Inflammatory macrophage treated with lipopolysaccharide for 1 hour (primary cell): ENCODE measurements at places on chromosomes 16 and 17.

- no peak for DNase-seq
Measured at GRCh38 chr17:65900216-65900615, 291.7 kb downstream of the CEP112 start.

DNA sequence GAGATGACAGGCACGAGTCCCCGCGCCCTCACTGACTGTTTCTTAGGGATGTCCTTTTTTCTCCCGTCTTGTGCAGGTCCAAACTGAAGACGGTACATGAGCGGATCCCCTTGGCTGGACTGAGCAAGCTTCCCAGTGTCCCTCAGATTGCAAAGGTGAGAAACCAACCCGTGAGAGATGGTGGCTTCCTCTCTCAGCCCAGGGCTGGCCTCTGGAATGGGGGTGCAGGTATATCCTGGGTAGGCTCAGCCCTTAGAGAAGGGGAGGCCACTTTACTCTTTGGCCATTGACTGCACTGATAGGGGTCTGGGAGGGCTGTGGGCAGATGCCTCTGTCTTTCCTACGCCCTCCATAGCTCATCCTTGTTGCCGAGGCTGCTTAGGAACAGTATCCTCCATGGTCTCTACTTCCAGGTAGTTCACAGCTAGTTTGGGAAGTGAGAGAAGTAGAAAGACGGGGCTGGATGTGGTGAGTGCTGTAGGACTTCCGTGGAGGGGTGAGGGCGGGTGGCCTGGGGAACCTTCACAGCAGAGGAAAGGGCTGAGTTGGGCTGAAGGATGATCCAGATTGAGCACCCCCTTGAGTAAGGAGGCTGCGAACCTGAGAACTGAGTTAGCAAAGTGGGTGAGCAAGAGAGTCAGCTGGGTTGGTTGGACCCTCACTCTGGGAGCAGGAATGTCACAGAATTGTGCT lies 83.0 kb downstream of the OR1D5 start:
- no peak for DNase-seq

DNA sequence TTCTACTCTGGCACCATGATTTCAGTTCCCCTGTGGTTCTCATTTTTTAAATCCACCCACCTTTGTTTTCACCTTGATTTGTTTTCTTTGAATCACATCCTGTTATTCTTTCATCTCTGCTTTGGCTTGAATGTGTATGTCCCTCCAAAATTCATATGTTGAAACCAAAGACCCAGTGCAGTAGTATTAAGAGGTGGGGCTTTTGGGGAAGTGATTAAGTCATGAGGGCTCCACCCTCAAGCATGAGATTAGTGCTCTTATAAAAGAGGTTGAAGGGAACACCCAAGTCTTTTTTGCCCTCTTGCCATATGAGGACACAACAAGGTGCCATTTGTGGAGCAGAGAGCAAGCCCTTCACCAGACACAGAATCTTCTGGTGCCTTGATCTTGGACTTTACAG lies 382.3 kb downstream of the SLC39A11 start:
- peak; percentile 9 for DNase-seq

GRCh38 chr17:82440991-82441627 lies 9.4 kb downstream of the CYBC1 start:
- DNase-seq = peak; percentile 56

DNA sequence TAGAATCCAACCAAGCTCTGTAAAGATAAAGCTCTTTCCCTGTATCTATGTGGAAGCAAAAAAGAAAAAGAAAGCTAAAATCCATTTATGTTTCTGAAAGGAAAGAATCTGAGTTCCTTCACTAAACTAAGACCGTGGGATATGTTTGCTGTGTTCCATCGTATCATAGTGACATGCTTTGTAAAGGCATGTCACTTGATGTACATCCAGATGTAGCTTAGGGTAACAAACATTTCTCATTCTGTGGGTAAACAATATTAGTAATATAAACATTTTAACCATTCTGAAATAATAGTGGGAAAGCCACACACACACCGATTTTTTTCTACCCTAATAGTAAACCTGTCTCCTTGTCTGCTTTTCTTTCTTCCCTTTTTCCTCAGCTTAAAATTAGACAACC lies 78.1 kb downstream of the TUBD1 start:
- no peak for DNase-seq

GRCh38 chr16:3915426-3916260 lies 35.1 kb upstream of the CREBBP start:
- DNase-seq = no peak

DNA sequence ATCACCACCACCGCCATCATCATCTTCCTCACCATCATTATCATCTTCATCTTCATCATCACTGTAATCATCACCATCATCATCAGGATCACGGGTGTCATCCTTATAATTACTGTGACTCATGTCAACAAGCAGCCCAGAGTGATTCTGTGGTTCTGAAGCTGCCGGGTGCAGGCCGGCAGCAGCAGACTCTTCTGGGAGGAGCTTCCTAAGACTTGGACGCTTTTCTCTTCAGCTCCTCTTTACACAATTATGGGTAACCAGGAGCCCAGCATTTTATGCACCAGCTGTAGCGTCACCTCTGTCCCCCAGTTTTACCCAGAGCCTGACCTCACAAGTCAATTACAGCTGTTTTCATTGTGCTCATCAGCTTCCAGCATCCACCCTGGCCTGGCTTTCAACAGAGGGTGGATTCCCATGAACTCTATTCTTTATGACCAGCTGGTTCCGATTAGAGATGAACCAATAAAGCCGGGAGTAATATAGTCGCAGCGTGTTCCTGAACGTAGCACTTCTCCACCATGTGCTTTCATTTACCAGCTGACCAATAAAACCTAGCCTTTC lies 275.8 kb downstream of the FOXL1 start:
- no peak for DNase-seq

GRCh38 chr17:74832421-74832820 lies 27.3 kb downstream of the GRIN2C start:
- no peak for DNase-seq

DNA sequence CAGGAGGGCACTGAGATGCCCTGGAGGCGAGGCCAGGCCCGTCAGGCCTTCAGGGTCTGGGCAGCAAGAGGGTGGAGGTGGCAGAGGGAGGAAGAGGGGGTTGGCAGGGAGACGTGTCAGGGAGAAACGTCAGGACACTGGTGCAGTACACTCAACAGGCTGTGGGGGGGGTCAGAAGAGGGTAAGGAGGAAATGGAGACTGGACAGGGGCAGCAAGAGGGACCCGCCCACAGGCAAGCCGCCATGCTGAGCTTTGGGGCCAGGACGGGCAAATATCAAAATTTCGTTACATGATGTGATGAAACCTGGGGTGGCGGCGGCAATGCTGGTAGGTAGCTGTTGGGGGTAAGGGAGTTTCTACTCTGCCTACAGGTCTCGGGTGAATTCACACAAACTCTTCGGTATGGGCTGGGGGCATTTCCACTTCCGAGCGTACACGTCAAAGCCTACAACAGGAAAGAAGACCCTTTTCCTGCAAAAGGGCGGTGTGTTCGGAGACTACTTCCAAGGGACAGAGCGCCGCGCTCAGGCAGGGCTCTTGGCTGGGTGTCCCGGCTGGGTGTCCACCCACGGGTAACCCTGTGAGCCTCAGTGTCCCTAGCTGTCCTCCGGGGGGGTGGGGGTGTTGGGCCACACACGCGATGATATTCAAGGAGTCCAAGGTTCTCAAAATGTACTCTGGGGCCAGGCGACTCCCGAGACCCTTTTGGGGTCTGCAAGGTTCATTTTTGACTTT lies 43.3 kb upstream of the ATP2A3 start:
- DNase-seq = no peak

DNA sequence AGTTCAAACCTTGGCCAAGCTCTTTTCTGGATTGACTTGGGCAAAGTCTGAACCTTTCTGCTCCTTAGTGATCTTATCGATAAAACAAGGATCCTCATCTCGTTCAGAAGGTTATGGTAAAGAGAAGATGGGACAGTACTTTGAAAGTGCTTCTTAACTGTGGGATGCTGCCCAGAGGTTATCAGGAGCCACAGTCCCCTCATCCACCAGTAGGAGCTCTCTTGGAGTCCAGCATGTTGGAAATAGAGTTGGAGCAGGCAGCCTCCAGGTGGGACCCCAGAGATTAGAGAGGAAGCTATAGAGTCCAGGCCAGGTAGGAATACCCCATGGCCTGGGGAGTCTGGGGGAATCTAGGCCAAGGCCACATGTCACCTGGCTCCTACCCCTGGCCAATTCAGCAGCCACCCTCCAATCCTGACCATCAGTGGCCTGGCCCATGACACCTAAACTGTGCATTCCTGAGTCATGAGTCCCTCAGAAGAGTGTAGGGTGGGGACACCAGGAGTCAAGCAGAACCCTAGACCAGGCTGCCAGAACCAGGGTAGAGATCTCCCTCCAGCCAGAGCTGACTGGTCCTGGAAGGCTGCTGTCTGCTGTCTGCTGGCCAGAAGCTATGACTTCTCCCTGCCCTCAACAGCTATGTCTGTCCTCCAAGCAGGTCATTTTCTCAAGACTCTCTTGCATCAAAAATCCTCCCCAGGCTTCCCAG lies 144.3 kb downstream of the AIPL1 start:
- no peak for DNase-seq

DNA sequence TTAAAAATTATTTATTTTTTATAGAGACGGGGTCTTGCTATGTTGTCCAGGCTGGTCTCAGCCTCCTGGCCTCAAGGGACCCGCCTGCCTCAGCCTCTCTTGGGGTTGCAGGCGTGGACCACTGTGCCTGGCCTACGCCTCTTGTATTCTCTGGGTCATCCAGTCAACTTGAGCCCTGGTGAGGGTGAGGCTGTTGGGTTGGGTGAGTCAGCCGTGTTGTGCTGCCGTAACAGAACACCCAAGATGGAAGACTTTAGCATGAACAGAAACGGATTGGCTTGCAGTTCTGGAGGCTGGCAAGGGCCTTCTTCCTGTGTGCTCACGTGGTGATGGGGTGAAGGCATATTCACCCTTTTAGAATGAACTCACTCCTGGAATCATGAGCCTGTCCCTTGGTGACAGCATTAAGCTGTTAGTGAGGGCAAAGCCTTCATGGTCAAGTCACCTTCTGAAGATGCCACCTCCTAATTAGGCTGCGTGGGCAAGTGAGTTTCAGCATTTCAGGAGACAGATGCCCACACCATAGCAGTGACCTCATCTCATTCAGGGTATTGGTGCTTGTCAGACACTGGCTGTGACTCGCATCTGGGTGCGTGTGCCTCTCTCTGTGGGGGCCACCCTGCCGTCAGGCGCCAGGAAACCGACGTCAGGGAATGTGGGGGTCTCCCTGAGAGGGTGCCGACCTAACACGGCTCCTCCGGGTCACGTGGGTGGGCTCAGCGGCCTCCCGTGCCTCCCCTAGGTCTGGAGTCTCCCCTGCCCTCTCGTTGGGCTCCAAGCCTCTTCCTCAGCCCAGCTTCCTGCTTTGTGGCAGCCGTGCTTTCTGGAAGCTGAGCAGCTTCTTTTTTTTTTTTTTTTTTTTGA lies 49.8 kb downstream of the WDR45B start:
- DNase-seq = peak; percentile 56

- no peak for DNase-seq
Measured at GRCh38 chr16:75864243-75864642, 138.0 kb upstream of the CPHXL start.

- no peak for DNase-seq
Measured at GRCh38 chr16:73558219-73558618, 510.3 kb upstream of the ZFHX3 start.

DNA sequence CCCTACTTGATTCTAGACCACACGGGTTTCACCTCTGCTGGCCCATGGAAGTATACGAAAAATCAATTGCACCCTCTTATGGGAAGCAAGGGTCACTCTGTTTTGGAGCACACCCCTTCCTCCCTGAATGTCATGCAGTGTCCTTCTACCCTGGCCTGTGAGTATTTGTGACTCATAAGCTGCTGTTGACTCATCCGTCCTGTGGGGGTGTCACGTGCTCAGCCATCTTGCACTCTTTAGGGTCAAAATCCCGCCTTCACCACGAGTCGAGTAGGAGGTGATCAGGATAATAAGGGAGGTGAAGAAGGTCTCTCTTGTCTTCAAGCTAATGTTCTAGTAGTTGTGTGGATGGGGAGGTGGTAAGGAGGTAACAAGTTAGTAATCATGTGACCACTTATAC lies 341.0 kb upstream of the EEF2KMT start:
- DNase-seq = no peak

DNA sequence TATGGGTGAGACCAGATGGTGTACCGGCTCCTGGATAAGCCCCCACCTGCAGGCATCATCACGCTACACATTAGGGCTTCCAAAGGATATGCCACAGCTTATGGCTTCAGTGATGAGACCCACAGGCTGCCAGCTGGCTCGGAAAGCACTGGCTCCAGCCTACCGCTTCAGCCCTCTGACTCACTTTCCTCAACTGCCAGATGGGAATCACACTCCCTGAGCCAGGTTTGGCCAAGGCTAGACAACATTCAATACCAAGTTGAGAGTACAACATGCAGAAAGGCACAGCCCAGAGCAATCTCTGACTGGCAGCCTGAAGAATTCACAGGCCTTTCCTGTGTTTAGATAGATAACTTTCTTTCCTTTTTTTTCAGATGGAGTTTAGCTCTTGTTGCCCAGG lies 10.3 kb downstream of the CENPV start:
- DNase-seq = no peak

GRCh38 chr17:4548721-4549531 lies 6.3 kb downstream of the MYBBP1A start:
- no peak for DNase-seq

DNA sequence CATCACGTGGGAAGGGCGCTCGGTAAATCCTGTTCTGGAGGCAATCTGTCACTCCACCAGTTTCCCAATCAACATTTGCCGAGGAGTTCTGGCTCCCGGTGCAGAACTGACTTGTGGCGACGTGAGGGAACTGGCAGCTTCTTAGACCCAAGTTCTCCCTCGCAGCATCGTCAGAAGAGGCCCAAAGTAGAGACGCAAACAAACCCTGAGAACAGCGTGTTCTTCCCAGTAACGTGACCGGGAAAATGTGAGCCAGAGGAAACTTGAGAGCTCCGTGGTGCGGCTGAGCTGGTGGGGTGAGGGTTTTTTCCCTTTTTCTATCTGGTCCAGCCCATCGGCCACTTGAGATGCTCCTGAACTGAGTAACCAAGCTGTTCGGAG lies 158.9 kb upstream of the CACNG5 start:
- DNase-seq = no peak

GRCh38 chr17:81986606-81987005 lies 9.2 kb downstream of the ASPSCR1 start:
- DNase-seq = no peak

GRCh38 chr16:68420366-68420942 lies 27.9 kb downstream of the SMPD3 start:
- DNase-seq = no peak

GRCh38 chr17:42177684-42178083 lies 3.3 kb downstream of the KCNH4 start:
- peak; percentile 12 for DNase-seq
